Parietal lobe (tissue), 2 donors: ENCODE measurements at places on chromosomes 6 and 20. TPM values are rescaled to one million over a fixed set of nuclear protein-coding genes. Genes with fewer than 3 reads are reported as not detected.

GMPR gene
- 0.63 TPM for total RNA-seq

PPIL6 gene
- 24.1 TPM for total RNA-seq

SLPI gene
- total RNA-seq, result not detected

IMPG1 gene
- total RNA-seq, result not detected

FOXS1 gene
- total RNA-seq, result not detected
